ENCODE measurements at places on chromosomes 1 and 21.

GRCh38 chr1:12153181-12153785, 13.5 kb upstream of the TNFRSF1B start:
- no peak for DNase-seq

GRCh38 chr1:111399792-111400610, 27.5 kb downstream of the OVGP1 start:
- DNase-seq, result no peak

DNA sequence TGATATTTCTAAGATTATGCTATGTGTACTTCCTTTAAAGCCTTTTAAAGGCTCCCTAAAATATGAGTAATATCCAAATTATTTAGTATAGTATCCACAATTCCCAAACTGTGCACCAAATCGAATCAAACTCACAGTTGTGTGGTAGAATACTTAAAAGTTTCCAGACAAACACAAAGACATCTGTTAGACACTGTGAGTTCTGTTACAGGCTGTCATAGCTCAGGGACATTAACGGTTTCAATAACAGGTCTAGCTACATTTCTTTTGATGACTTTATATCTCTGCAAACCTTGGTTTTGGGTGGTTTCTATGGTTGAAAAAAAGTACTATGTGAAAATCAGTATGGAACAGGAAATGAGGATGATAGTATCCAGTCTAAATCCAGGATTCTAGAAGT, 36.9 kb upstream of the NEK7 start:
- DNase-seq, result no peak

- DNase-seq, result no peak
Measured at GRCh38 chr1:46401154-46401913, 7.2 kb downstream of the FAAH start.

GRCh38 chr1:72516826-72517225, 234.5 kb upstream of the NEGR1 start:
- DNase-seq, result no peak

DNA sequence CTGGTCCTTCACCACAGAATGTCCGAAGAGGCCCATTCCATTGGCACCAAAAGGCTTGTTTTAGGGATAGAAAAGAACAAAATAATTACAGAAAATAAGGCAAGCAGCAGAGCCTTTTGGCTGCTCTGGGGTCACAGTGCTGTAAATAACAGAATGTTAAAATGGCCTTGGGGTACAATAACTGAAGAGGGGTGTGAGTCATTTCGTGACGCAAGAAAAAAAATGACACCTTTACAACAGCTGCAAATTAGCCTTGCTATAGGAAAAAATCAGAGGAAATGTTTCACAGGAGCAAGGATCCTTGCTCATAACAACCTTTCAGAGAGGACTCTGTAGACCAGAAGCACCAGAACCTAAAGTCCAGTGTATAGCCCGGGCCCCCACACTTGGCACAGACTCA, 483.4 kb downstream of the OMA1 start:
- no peak for DNase-seq

GRCh38 chr1:89295187-89295586, 22.5 kb upstream of the GBP5 start:
- no peak for DNase-seq

GRCh38 chr1:45456531-45456930, 34.4 kb downstream of the TESK2 start:
- DNase-seq, result no peak

GRCh38 chr1:1121611-1122077, 5.8 kb upstream of the C1orf159 start:
- no peak for DNase-seq

DNA sequence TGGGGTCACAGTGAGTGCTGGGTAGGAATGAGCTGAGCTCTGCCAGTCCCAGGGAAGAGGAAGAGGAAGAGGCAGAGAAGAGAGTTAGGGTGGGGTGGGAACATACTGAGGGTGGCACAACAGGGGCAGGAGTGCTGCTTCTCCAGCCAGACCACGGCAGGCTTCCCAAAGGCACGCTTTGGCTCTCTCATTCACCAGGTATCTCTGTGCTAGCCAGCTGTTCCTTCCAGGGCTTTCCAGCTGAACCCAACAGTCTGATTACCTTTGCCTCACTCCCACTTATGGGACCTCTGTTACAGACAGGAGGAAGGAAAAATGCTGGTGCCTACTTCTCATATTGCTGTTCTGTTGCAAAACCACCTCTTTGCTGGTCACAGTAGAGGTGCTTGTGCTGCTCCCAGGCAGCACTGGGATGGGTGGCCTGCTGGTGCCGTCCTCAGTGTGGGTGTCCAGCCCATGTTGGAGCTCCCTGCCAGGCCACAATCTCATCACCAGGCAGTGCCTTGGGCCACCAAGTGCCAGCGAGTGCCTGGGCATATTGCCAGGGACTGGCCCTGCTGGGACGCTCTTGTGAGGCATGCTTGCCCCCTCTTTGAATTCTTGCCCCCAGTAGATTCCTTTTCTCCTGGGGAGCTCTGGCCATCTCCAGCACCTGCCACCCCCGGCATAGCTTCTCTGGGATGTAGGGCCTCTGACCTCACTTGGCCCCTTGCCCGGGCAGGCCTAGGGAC, 2.1 kb downstream of the ADORA1 start:
- DNase-seq, result no peak

DNA sequence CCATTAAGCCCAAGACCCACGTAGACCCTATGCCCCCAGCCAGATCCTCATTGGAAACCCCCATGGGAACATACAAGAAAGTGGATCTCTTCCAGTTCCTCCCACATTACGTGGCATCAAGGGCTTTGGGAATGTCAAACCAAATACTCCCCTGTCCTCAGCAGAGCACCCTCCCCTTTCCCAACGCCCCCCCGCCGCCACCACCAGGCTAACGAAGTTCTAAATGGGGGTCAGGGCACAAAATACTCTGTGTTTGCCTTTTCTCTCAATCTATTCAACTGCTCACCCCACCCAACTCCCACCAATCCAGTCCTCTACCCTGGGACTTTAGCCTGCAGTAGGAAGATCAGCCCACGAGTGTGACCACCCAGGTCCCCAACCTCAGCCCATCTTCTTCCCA, 24.5 kb downstream of the NEK2 start:
- DNase-seq, result no peak

DNA sequence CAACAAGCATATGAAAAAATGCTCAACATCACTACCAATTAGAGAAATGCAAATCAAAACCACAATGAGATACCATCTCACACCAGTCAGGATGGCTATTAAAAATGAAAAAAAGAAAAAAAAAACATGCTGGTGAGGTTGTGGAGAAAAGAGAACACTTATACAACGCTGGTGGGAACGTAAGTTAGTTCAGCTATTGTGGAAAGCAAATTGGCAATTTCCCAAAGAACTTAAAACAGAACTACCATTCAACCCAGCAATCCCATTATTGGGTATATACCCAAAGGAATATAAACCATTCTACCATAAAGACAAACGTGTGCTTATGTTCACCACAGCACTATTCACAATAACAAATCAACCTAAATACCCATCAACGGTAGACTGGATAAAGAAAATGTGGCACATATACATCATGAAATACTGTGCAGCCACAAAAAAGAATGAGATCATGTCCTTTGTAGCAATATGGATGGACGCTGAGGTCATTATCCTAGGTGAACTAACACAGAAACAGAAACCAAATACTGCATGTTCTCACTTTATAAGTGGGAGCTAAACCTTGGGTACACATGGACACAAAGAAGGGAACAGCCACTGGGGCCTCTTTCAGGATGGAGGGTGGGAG, 49.5 kb downstream of the LYST start:
- no peak for DNase-seq

- no peak for DNase-seq
Measured at GRCh38 chr1:228933753-228934152, 198.5 kb downstream of the RHOU start.

GRCh38 chr1:99657213-99658030, 11.5 kb downstream of the PALMD start:
- no peak for DNase-seq

GRCh38 chr1:204417074-204417997, 5.7 kb upstream of the PPP1R15B start:
- no peak for DNase-seq

Data from activated naive CD8-positive, alpha-beta T cell treated with anti-CD3 and anti-CD28 coated beads for 36 hours (primary cell).